ENCODE measurements at places on chromosomes 12 and 14.
A peak's percentile ranks its signal among the peaks of the same experiment; 100 is the strongest.

- no peak for DNase-seq
These were observed 26.5 kb downstream of the MAX start for GRCh38 chr14:65075628-65076325.

DNA sequence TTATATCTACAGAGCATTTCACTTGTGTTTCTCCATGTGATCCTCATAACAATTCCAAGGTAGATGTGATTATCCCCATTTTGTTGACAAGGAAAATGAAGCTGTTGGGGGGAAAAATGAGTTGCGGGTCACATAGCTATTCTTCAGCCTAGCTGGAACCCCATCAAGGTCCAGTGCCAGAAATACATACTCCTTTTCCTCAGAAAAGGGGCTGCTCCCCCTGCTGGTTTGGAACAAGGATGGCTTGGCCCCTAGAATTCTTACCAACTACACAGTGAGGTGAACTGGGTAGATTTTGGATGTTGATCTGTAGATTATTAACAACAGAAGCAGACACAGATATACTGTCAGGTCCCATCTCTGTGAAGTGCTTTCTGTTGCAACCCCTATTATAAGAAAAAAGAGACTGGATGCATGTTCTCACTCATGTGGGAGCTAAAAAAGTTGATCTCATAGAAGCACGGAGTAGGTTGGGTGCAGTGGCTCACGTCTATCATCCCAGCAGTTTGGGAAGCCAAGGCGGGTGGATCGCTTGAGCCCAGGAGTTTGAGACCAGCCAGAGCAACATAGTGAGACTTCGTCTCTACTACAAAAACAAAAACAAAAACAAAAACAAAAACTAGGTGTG lies 8.9 kb downstream of the IKZF4 start:
- DNase-seq, result peak; percentile 67

DNA sequence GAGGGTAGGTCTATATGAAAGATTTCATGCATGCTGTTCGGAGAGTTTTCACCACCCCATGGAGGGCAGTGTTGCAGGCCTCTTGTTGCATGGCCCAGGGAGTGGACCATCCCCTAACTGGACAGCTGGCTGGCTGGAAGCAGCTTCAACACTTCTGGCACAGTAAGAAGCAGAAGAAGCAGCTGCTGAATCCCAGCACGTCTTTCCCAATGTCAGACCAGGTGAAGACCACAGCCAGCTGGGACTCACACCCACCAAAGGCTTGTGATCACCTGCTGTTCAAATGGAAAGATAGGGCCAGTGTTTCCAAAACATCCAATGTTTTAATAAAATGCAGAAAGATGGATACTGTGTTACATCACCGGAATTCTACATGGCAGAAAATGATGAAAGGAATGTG lies 1423.6 kb downstream of the AACS start:
- DNase-seq, result no peak

DNA sequence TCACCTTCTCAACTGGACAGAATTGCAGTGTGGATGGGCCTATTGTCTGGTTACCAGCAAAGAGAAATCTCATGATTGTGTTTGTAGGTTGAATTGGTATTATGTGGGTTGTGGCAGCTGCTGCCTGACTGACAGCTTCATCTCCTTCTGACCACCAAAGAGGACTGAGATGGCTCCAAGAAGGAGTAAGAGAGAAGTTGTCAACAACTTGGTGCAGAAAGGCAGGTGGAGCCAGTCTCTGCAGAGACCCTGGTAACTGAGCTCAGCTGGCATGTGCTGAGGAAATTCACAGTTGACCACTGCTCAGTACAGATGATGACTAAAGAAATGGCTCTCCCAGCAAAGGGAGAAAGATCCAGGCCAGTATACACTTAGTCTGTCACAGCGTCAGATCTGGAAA lies 240.0 kb upstream of the AMIGO2 start:
- DNase-seq, result no peak

DNA sequence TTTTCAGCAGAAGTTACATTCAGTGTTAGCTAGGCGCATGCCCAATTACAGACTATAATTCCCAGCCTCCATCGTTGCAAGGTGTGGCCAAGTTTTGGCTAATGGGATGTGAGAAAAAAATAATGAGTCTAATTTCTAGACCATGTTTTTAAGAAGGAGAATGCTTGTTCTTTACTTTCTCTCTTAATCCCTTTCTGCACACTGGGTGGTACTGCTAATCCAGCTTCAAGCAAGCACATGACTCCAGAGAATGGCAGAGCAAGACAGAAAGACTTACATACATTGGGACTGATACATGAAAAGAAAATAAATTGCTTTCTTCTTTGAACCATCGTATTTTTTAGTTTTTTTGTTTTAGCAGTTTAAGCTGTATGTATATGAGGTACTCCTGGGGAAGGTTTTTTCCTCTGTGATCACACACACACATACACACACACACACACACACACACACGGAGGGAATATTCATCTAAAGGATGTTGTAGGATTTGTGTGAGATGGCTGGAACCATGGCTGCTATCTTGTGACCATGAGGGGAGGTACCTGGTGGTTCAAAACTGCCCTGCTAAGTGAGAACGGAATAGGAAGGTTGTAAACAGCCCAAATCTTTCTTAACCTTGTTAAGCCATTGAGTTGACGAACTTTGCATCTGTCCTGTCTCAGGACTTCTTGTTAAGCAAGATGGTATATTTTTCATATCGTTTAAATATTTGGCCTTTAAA lies 34.3 kb upstream of the LTA4H start:
- DNase-seq, result no peak

GRCh38 chr12:120872487-120872886 lies 31.7 kb downstream of the SPPL3 start:
- no peak for DNase-seq

- no peak for DNase-seq
These were observed 5.4 kb downstream of the FOS start for GRCh38 chr14:75283833-75284563.

DNA sequence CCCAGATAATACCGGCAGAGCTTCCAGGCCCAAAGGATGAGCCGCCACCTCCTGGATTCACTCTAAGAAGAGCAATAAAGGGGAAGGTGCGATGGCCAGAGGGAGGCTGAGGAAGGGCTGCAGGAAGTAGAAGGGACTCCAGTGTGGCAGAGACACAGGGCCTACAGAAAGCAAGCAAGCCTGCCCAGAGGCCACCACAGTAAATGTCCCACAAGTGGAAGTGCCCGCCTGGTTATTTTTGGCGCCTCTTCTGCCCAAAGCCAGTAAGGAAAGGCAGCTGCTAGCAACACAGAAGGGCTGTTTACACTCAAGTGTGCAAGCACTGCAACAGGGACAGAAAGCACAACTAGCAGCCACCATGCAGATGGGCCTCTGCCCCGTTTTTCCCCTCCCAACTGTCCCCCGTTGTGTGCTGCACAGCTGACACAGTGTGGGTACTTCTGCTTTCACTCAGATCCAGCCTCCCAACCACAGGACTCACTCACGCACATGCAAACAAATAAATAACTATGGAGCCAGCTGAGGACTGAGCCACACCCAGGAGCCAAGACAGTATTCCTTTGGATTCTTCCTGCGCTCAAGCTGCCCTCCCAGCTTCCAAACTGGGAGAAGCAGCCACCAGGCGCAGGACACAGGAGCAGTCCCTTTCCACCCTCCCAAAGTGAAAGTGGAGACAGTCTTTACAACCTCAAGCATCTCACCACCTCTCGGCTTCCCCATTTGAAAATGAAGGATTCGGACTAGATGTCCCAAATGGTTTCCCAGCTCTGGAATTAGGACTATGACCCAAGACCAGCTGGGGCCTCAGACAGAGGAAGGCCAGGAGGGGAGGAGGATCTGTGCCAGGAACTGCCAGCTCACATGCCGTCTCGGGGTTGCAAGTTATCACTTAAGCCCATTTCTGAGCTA lies 40.0 kb upstream of the PNMA1 start:
- DNase-seq, result peak; percentile 22

GRCh38 chr12:505221-505620 lies 45.5 kb downstream of the B4GALNT3 start:
- DNase-seq, result no peak

DNA sequence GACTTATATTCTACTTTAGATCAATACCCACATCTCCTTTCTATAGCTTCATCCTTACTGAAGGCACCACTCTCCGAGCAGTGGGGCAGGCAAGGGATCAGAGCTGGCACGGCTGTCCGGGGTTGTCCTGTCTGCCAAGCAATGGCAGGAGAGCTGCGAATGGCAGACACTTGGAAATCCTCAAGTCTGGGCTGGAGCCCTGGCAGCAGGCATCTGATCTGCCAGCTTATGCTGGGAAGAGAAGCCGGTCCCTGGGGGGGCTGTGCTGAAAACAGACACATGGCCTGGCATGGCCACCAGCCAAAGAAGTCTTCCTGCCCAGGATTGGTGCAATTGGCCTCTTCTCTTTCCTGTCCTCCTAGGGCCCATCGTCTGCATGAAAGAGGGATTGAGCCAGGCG lies 280.2 kb upstream of the PWP1 start:
- no peak for DNase-seq

- no peak for DNase-seq
These were observed 410.0 kb downstream of the RAD51B start for GRCh38 chr14:68229423-68230100.

- no peak for DNase-seq
These were observed 22.1 kb downstream of the ZBTB42 start for GRCh38 chr14:104822821-104823615.

- DNase-seq, result no peak
These were observed 79.8 kb downstream of the PCNX1 start for GRCh38 chr14:70987041-70987440.

- no peak for DNase-seq
These were observed 351.7 kb upstream of the MDGA2 start for GRCh38 chr14:48027115-48027514.

DNA sequence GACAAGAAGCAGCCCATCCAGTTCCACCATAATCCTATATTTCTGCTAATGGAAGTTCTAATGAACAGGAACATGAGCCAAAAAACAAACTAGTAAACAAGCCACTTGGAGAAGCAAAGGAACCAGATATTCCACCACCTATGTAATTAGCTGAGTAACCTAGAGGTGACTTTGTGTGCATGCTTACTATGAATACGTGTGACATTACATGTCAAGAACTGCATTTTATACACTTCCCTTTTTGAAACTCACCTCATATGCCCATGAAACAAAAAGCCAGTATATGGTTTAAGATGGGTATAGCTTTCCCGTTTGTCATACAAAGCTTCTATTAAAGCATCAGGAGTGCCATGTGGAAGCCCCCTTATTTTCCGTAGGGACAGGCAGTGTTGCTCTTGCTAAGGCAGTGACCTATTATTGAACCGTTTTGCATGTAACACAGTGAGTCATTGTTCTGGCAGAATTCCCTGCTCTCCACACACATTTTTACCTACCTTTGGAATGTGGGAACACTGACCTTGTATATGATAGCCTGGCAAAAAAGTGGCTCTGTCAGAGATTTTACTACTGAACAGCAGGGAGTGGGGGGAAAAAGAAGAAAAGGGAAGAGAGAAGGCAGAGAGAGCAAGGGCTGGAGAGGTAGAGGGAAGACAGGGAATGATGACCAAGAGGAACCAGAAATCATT lies 34.8 kb upstream of the FRMD6 start:
- DNase-seq, result peak; percentile 91

DNA sequence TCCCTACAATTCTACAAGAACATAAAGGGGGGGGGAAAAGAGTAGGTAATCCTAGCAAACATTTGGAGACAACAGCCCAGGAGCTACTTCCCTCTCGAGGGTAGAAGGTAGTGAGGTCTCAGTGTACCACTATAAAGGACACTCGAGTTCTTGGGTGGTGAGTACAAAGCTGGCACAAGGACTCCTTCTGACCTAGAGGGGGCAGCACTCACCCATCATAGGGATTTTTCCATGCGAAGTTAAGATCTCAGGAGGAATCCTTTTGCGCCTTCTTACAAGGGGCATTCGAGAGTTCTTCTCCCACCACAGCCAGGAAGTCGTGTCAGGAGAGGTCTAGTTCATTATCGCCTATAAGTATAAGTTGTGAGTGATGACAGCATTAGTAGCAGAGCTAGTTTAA lies 200.2 kb upstream of the RBM19 start:
- peak; percentile 6 for DNase-seq

DNA sequence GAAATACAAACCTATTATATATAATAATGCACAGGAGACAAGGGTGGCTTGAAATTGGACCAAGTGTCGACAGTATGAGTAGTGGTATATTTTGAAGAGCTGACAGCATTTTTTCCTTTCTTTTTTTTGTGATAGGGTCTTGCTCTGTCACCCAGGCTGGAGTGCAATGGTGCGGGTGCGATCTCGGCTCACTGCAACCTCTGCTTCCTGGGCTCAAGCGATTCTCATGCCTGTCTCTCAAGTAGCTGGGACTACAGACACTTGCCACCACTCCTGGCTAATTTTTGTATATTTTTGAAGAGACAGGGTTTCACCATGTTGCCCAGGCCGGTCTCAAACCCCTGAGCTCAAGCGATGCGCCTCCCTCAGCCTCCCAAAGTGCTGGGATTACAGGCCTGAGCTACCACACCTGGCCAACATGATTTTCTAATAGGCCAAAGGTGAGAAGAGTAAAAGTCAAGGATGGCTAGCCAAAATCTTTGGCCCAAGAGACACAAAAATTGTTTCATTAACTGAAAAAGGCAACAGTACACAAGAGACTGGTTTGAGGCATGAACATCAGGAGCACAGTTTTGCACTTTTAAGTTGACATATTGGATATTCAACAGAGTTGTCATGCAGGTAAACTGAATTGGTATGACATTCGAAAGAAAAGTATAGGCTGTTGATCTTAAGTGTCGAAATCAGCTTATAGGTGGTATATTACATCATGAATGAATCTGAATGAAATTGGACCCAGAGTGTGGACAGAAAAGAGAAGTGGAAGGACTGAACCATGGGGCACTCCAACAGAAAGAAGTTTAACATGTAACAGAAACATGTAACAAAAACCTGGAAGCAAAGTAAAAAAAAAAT lies 12.5 kb downstream of the HNRNPC start:
- no peak for DNase-seq

GRCh38 chr12:58777815-58778214 lies 142.5 kb downstream of the LRIG3 start:
- DNase-seq, result no peak

GRCh38 chr14:90660865-90661570 lies 155.2 kb downstream of the TTC7B start:
- DNase-seq, result no peak

Data from fibroblast of skin of scalp (primary cell).